Activated CD4-positive, alpha-beta T cell treated with anti-CD3 and anti-CD28 coated beads for 1 hour (primary cell): ENCODE measurements at places on chromosomes 3 and 15.

DNA sequence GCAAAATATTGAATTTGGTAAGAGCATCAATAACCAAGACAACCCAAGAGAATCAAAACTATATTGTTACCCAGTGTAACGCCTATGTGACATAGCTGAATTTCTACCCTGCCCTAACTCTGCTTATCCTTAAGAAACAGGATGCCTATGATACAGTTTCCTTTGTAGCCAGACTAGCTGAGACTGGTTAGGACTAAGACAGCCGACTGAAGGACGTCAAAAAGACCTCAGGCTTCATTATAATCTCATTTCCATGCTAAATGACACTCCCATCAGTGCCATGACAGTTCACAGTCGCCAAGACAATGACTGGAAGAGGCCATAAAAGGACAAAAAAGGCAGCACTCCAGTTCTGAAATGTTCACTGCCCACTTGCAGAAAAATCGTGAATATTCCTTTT is 66.8 kb downstream of the GBE1 start:
- no peak for DNase-seq

DNA sequence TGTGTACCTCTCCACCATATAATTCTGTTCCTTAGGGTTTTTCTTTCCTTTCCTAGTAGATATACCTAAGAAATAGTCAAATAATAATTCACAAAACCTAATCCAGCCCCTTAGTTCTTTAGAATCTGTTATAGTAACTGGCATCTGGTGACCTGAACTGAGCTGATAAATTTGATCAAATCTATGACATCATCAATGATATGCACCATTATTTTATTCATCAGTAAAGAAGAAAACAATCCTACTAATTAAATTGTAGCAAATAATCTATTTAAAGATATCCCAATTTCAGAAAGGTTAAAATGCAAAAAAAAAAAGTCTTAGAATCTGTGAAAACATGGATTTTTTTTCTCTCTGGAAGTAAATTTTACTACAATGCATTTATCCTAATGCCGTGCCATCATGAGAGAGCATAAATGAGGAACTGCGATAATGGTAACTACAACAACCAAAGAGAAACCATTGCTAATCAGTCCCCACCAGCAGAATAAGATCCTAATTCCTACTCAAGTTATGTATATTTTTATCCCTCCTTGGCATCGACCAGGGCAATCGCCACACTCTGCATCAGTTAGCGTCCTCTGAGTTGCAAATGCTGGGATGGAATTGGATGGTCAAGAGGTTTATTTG is 6.6 kb upstream of the MNS1 start:
- no peak for DNase-seq

DNA sequence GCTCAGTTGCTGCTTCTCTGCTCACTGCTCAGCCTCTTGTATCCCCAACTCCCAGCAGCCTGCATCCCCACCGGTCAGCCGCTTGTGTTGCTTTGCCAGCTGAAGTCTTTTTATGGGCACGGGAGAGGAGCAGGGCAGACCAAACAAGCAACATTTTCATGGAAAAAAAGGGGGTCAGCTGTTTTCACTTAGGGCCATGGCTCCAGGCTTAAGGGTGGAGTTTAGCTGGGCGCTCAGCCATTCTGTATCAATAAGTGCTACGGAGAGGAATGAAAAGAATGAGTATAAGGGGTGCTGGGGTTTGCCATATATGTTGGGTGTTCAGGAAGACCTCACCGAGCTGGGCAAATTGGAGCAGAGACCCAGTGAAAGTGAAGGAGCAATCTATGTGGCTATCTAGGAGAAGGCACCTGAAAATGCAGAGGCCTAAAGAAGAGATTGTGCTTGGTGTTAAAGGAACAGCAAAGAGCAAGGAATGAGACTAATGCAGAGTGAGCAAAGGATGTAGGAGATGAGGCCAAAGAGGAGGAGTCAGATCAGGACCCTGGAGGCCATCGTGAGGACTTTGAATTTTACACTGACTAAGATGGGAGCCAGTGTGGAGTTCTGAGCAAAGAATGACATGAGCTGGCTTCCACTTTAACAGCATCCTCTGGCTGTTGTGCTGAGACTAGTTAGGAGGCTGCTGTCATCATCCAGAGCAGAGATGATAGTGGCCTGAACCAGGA is 16.6 kb upstream of the IREB2 start:
- no peak for DNase-seq

GRCh38 chr3:155617346-155617925 is 127.4 kb downstream of the PLCH1 start:
- no peak for DNase-seq

DNA sequence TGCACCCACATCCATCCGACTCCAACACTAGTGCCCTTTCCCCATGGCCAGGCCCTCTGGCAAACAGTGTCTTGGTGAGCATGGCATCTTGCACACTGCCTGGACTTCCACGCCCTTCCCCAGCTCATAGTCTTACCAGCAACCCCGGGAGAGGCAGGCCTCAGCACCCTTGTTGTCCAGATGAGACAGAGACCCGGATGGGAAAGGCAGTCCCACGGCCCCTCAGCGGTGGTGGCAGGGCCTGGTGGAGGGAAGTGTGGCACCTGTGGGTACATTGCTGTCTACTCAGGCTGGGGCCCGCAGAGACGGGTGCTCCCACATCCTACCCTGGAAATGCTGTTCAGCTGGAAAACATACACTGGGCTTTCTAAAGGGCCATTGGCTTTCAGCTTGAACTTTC is 28.4 kb downstream of the HDAC11 start:
- DNase-seq = no peak

DNA sequence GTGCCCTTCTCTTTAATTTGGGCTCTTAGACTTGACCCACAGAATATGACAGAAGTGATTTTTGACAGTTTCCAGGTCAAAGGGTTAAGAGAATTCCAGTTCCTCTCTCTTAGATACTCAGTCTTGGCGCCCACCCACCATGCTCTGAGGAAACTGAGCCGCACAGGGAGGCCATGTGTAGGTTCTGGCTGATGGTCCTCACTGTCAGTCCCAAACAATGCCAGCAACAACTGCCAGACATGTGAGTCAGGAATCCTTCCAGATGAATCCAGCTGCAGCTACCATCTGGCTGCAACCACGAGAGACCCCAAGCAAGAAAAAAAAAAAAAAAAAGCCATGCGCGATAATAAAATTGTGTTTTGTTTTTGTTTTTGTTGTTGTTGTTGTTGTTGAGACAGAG is 326.6 kb downstream of the MAGI1 start:
- DNase-seq = no peak
